ENCODE measurements at places on chromosomes 2 and 18.

- no peak for DNase-seq
These were observed 64.8 kb downstream of the CALCRL start for GRCh38 chr2:187383043-187383800.

DNA sequence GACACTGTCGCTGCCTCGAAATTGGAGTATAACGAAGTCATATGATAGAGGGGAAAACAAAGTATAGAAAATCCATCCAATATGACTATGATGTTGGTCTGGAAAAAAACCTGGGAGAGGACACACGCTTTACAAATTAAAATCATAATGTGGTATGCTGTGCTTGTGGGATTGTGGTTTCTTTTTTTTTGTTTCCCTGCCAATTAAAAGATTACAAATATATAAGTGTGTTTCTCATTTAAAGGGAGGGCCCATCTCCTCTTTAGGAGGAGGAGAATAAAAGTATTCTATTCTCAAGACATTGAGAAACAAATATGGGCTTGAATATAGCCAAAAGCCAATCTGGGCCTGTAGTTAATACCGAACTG lies 86.6 kb downstream of the EPHA4 start:
- no peak for DNase-seq

DNA sequence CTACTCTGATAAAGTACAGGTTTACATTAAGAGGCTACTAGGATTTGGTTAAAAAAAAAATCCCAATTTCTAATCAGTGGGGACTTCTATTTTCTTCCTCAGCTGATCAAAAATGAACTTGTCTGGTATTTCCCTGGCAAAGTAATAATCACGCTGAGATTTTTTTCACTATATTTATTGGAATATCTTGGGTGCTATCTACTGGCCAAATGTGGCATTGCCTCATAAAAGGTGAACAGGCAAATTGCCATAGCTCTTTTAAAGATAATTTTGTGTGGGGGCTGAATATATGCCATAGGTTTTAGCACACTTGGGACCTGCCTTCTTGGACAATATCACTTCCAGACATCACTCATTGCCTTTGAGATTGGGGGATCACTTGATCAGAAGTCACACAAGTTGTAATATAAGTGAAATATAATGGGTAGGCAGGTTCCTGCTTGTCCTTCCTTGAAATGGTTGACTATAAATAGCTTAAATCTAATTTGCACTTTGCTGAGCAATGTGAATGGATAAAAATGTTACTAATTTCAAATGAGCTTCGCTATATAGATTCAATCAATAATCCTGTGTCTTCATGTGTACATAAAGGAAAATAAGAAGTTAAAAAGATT lies 7.0 kb upstream of the NXPH2 start:
- DNase-seq: no peak

GRCh38 chr2:189151906-189152305 lies 27.7 kb downstream of the COL5A2 start:
- DNase-seq: no peak

DNA sequence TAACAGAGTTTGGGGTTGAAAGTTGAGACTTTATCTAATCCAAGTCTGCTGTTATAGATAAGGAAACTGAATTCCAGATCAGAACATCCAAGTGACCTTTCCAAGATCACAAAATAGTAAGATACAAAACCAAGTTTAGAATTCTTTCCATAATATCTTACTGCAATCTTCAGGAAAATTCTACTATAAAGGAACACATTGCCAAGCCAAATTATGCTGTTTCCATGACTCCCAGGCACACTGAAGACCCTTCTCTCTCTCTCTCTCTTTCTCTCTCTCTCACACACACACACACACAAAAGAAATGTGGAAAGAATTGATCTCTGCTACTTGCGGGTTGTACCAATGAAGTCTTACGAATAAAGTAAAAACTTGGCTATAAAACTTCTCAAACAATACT lies 398.4 kb downstream of the METTL4 start:
- DNase-seq: no peak

DNA sequence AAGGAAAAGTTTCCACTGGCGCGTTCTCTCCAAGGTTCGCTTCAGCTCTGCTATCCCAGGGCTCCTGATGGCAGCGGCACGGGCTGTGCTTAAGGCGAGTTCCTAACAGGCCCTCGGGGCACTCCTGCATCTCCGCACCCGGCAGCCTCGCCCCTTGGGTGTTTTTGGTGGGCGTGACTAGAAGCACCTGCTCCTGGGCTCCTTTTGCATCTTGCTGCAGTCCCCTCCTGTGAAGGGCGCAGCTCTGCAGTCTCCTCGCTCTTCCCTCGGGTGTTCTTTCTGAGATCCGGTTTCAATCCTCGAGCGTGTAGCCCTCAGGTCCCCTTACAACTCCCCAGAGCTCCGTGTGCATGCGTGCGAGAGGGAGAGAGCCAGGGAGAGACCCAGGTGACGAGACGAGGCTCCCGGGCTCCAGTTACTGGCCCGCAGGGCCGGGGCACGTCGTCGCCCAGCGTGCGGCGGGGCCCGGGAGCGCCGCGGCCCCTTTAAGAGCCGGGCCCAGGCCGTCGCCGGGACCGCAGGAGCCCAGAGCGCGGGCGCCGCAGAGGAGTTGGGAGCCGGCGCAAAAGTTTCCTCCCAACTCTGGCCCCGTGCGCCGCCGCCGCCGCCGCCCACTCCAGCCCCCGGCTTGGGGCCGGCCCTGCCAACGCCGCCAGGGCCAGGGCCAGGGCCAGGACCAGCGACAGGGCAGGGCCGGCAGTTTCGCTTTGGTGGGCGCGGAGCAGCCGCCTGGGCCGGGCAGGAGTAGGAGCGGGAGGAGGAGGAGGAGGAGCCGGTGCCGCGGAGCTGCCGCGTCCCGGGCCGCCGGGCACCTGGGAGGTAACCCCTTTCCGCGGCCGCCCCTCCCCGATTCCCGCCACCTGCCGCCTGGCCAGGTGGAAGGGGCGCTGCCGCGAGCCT lies at the start of gene PARD3B:
Gene PARD3B, plus strand, starts transcription at position 515 of the 900 bp plus-strand sequence. CDS start 525 bp downstream, outside the sequence.
- peak; percentile 56 for DNase-seq

DNA sequence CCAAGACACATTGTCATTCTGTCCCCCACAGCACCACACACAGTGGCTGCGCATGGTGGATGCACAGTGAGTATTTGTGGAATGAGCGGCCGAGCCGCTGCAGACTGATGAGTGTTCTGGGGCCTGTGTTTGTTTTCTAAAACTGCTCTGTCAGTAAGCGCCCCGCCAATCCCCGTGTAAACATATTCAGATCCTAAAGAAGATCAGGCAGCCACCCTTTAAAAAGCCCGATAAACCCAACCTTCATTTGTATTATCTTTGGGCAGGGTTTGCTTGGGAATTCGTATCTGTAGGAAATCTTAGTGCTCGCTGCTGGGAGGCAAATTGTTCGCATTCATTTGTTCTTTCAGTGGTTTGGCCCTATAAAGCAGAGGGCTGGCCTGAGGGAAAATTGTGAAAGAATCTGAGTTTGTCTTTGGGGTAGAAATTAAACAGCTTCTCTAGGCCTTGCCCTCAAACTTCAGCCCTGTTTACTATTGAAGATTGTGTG lies 68.6 kb downstream of the TGOLN2 start:
- no peak for DNase-seq

- DNase-seq: no peak
These were observed 483.0 kb downstream of the CCDC85A start for GRCh38 chr2:56666777-56667176.

GRCh38 chr18:60662491-60662890 lies 289.9 kb upstream of the MC4R start:
- DNase-seq: no peak

DNA sequence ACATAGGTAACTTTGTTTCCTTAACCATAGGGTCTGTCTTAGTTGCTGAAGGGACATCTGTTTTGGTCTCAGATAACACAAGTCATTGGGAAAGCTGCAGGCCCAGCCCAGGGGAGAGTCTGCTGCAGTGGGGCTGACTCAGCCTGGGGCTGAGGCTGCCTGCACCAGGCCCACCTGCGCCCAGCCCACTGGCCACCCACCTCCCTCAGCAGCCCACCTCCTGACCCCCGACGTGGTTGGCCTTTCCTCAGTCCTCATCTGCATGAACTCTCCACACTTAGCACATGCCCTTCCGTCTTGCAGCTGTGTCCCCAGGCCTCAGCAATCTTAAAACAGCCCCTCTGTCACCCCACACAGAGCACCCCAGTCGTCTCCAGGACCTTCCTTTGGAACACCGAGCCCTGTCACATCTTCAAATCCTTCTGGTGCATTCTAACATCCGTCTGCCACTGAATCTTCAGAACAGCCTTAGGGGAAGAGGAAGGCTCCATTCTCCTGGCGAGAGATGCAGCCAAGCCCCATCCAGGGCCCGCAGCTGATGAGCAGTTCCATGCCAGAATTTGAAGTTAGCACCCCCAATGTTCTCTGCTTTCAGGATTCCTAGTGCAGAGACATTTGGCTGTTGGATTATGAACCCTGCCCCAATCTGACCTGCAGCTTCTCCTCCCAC lies 231.4 kb downstream of the SEPTIN10 start:
- DNase-seq: no peak

GRCh38 chr2:195600778-195601177 lies 56.2 kb upstream of the SLC39A10 start:
- no peak for DNase-seq

- DNase-seq: no peak
These were observed 155.5 kb upstream of the ID2 start for GRCh38 chr2:8526403-8526696.

- DNase-seq: no peak
These were observed 21.8 kb upstream of the NOSTRIN start for GRCh38 chr2:168780669-168781071.

GRCh38 chr2:200964498-200964897 lies 1.0 kb upstream of the ORC2 start:
- DNase-seq: no peak

GRCh38 chr18:72674710-72675109 lies 130.6 kb upstream of the CBLN2 start:
- no peak for DNase-seq

- DNase-seq: peak; percentile 21
These were observed 1.1 kb downstream of the DNAJC27 start for GRCh38 chr2:24970483-24971285.

DNA sequence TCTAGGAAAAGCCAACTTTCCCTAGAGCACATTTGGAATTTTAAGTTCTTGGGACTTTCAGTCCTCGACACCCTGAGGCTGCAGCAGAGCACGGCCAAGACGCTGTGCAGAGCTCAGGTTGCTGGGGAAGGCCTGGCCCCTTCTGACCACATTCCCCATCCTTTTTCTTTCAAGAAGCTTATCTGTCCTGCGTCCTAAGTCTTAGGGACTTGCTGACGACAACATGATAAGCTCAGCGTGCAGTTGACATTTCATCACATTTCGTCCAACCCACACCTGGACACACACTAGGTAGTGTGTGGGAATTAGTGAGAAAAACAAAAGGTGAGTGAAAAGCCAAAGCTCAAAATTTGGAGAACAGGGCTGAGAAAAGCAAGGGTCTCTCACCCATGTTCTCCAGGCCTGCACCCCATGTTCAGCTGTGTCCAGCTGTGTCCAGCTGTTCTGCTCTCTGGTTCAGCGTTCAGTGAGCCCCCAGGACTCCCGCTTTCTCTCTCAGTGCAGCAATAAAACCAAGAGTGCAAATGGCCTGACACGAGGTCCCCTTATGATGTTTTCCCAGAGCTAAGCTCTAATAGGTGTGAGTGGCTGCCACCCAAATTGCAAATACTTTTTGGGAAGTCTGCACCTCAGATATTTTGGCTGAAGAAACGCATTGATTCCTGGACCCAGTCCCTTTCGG lies 101.9 kb downstream of the RGPD3 start:
- no peak for DNase-seq

GRCh38 chr2:239292531-239292930 lies 108.3 kb downstream of the HDAC4 start:
- no peak for DNase-seq

DNA sequence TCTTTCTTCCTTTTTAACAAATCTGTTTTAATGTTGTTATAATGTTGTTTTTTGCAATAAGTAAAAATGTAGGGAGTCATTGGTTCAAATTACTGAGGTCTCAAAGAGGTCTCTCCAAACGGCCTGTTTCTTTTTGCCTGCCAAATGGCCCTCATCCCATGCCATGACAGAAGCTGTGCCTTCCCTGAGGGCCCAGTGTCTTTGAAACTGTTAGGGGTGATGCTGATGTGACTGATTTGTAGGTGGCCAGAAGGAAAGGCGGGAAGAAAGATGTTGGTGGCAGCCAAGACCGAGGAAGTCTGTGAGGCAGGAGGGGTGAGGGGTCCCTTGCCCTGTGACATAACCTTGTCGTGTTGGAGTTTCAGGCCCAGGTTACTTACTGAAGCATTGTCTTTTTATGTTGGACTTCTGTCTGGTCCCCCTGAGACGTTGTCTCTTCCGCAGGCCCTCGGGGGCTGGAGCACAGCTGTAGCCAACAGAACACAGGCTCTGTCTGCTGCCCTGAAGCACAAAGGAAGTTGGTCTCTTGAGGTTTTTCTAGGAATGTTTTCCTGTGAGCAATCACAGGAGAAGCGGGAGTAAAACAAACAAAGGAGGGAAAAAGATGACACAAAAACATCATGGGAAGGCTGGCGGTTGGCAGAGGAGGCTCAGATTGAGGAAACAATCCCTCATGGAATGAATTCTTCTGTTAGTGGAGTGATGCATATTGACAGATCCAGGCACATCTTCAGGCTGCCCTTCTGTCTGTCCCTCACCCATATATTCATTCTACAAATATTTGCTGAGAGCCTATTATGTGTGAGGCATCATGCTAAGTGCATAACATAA lies 4.9 kb upstream of the ST3GAL5 start:
- no peak for DNase-seq

- DNase-seq: no peak
These were observed 1.7 kb downstream of the TMEM18 start for GRCh38 chr2:675460-675859.
